ENCODE measurements at places on chromosomes 5 and 9. TPM values are rescaled to one million over a fixed set of nuclear protein-coding genes. Genes with fewer than 3 reads are reported as not detected.
A peak's percentile ranks its signal among the peaks of the same experiment; 100 is the strongest.

- no peak overlapping the region for H3K4me3 ChIP-seq
- DNase-seq, result no peak
- no peaks in the 10 kb centered on the region for H3K27me3 ChIP-seq
- H3K27ac ChIP-seq, result no peak overlapping the region
- peaks cover 7% of the 10 kb centered on the region for H3K4me1 ChIP-seq
Measured at GRCh38 chr5:17269201-17269600, 51.8 kb downstream of the BASP1 start.

- H3K4me3 ChIP-seq, result no peak overlapping the region
- DNase-seq, result no peak
- no peak overlapping the region for H3K27ac ChIP-seq
Measured at GRCh38 chr5:23367874-23368273, 139.5 kb upstream of the PRDM9 start.

DNA sequence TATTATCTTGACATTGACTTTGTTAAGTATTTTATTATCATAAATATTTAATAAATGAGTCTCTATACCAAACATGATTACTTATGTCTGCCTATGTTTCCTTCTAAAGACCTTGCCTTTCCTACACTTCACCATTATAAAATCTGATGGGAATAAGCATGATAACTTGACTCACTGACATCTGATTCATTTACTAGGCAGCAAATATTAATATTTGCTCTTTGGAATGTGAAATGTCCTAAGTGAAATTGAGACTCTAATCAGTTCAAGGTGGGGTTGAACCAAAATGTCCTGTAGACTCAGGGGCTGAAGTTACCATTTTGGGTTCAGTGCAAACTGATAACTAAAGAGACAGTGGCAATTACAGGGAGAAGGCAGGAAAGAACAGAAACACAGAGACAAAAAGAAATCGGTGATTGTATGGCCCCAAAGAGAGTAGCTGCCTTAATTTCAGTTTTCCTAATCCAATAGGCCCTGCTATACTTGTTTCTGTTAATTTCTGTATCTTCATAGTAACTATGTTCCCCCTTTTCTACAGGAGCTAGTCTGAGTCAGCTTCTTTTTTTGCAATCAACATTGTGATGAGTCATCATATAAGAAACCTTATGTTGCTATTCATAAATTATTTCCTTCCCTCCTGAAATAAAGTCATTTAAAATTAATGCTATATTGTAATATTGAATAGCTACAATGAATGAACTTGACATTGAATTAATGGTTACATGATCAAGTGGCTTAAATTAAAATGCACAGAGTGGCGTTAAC lies 296.8 kb downstream of the PDE4D start:
- DNase-seq, result no peak
- no peaks in the 10 kb centered on the region for H3K36me3 ChIP-seq
- H3K27ac ChIP-seq, result no peak overlapping the region
- H3K4me3 ChIP-seq, result no peak overlapping the region

DNA sequence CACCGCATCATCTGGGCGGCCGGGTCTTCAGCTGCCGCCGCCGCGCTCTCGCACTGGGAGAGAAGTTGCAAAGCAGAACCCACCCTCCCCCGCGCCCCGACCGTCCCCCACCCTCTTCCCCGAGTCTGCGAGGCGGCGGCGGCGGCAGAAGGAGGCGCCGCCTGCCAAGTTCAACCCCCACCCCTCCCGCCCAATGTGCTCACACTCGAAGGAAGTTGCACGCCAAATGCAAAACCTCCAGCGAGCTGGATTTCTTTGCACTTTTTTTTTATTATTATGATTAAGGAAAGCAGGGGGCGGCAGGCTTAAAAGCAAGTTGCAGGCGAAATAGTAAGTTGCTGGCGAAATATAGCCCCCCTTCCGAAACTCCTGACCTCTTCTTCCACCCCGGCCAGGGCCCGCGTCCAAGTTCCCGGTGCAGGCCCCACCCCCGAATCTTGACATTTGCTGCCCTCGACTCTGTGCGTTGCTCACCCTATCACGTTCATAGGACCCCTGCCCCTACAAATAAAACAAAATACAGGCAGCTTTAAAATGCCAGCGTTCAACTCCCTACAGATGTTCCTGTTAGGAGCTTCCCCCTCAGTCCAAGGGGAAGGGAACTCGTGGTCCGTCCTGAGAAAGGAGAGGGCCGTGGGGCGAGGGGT lies 1.1 kb upstream of the NR3C1 start:
- no peaks in the 10 kb centered on the region for H3K36me3 ChIP-seq
- peak overlapping the region; percentile 93 for H3K4me3 ChIP-seq
- peak; percentile 56 for DNase-seq

- H3K36me3 ChIP-seq, result no peaks in the 10 kb centered on the region
- no peak for DNase-seq
- H3K27me3 ChIP-seq, result no peaks in the 10 kb centered on the region
- H3K4me1 ChIP-seq, result no peaks in the 10 kb centered on the region
Measured at GRCh38 chr9:28287455-28287854, 714.2 kb upstream of the C9orf72 start.

DNA sequence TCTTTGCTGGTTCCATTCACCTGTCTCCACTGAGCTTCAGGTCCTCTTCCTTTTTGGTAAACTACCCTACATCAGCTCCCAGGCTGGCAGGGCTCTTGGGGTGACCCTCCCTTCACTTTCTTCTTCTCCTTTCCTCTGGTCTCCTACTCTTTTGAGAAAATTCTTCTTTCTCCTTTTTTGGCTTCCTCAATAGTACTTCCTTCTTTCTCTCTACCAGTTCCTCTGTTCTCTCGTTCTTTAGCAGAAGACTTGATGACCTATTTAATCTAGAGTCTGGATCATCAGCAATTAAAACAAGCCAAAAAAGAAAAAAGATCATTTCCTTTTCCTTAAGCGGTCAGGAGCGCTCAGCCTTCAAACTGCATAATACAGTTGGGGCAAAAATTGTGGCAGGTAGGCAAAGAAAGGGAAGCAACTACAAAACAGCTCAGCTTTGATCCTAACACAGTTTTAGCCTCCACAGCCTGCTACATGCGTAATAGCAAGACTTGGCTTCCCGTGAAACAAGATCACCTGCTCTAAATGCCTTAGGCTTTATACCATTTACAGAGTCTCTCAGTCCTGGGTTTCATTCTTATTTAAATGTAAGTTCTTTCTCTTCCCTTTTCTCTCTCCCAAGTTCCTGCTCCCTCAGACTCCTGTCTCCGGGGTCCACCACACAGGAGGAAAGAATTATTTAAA lies 14.0 kb upstream of the GSN start:
- no peaks in the 10 kb centered on the region for H3K36me3 ChIP-seq
- no peaks in the 10 kb centered on the region for H3K4me1 ChIP-seq
- no peak overlapping the region for H3K4me3 ChIP-seq
- H3K27ac ChIP-seq, result no peak overlapping the region

GRCh38 chr5:38816083-38817030 lies 29.5 kb upstream of the OSMR start:
- H3K27me3 ChIP-seq, result no peaks in the 10 kb centered on the region
- H3K4me1 ChIP-seq, result no peaks in the 10 kb centered on the region
- no peaks in the 10 kb centered on the region for H3K36me3 ChIP-seq
- H3K27ac ChIP-seq, result no peak overlapping the region

DNA sequence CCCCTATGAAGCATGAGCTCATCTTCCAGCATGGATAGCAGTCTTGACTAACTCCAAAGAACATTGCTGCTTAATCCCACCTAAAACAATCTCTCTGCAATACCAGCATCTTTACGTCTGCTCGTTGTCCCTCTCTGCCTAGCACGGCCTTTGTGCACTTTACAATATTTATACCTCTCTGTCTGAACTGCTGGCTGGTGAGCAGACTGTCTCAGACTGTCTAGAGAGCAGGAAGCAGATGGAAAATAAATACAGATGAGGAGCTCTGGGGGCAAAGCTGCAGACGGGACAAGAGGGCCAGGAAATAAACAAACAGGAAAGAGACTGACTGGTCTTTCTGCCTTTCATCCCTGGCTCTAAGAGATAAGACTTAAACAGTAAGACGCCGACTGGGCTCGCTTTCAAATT lies 224.8 kb downstream of the ENC1 start:
- DNase-seq, result no peak
- H3K27ac ChIP-seq, result no peak overlapping the region
- H3K36me3 ChIP-seq, result no peaks in the 10 kb centered on the region
- H3K4me3 ChIP-seq, result no peak overlapping the region
- H3K27me3 ChIP-seq, result no peaks in the 10 kb centered on the region

- no peaks in the 10 kb centered on the region for H3K27me3 ChIP-seq
- peaks cover 11% of the 10 kb centered on the region for H3K4me1 ChIP-seq
- H3K27ac ChIP-seq, result no peak overlapping the region
- no peak overlapping the region for H3K4me3 ChIP-seq
Measured at GRCh38 chr9:87282538-87282937, 215.1 kb upstream of the DAPK1 start.

GRCh38 chr9:93648836-93649235 lies 72.5 kb downstream of the PHF2 start:
- H3K36me3 ChIP-seq, result peaks cover 62% of the 10 kb centered on the region
- no peak for DNase-seq
- no peak overlapping the region for H3K27ac ChIP-seq
- H3K27me3 ChIP-seq, result no peaks in the 10 kb centered on the region

DNA sequence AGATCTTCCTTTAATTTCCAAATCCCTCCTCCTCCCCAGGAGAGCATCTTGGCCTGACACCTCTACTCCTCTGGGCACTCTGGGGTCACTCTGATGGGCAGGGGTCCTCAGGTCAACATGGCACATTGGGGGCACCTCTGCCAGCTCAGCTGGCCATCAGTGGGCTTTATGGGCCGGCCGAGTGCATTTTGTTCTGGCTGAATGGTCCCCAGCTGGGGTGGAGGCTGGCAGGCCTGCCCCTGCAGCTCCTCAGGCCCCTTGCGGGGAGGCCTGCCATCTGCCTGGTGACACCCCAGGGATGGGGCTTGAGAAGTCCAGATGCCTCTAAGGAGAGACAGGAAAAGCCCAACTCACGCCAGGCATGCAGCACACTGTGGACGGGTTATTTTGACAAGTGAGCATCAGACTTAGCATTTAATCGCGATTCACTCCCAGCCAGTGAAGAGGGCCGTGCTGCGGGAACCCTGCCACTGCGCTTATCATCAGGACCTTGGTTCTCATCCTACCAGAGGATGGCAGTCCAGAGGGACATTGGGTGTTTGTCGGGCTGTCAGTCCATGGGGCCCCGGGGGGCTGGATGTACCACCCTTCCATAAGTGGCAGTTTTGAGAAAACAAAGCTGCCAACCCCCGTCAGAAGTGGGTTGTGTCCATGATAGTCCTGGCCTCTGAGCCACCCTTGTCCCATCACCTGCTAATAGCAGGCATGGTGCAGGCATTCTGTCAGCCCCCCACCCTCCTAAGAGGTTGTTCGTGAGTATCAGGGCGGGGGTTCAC lies 21.7 kb downstream of the PHF2 start:
- H3K27me3 ChIP-seq, result no peaks in the 10 kb centered on the region
- DNase-seq, result no peak
- H3K36me3 ChIP-seq, result no peaks in the 10 kb centered on the region
- peaks cover 4% of the 10 kb centered on the region for H3K4me1 ChIP-seq

GRCh38 chr9:89768051-89768450 lies 163.2 kb downstream of the GADD45G start:
- DNase-seq, result no peak
- no peaks in the 10 kb centered on the region for H3K36me3 ChIP-seq
- H3K27me3 ChIP-seq, result no peaks in the 10 kb centered on the region
- H3K4me3 ChIP-seq, result no peak overlapping the region

DNA sequence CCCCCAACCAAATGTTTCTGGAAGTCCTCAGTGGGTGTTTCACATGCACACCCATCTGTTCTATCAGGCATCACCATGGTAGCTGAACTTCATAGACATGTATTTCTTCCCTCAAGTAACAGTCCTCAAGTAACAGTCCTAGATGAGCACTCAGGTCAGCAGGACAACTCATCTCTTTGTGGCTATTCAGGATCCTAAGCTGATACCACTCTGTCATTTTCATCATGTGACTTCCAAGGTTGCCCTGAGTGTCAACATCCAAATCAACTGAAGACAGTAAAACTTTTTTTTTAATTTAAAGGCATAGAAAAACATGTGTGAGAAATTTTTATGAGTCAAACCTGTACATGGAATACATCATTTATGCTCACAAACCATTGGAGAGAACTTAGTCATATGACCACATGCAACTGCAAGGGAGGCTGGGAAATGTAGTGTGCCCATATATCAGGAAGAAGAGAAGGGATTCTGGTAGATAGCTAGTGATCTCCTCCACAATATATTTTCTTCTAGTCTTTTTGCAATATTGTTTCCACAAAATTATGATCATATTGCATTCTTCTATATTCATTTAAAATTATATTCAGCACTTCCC lies 64.2 kb upstream of the FST start:
- no peak overlapping the region for H3K4me3 ChIP-seq
- H3K36me3 ChIP-seq, result no peaks in the 10 kb centered on the region
- DNase-seq, result no peak
- no peak overlapping the region for H3K27ac ChIP-seq

DNA sequence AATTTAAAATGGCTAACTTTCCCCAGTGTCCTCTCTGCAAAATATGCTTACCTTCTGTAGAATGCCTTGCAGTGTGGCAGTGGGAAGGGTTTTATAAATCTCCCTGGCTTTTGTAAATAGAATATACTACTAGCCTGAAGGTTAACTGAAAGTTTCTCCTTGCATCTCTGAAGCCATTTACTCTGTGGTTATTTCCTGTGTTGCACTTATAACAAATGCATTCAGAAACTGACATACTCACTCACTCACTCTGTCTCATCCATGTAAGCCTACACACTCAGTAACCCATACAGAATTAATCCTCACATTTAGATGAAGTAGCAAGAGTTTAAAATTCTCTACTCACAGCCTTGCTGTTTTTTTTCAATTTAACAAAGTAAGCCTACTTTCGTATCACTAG lies 87.1 kb upstream of the SH3GL2 start:
- no peaks in the 10 kb centered on the region for H3K4me1 ChIP-seq
- DNase-seq, result no peak
- H3K4me3 ChIP-seq, result no peak overlapping the region
- no peak overlapping the region for H3K27ac ChIP-seq

DNA sequence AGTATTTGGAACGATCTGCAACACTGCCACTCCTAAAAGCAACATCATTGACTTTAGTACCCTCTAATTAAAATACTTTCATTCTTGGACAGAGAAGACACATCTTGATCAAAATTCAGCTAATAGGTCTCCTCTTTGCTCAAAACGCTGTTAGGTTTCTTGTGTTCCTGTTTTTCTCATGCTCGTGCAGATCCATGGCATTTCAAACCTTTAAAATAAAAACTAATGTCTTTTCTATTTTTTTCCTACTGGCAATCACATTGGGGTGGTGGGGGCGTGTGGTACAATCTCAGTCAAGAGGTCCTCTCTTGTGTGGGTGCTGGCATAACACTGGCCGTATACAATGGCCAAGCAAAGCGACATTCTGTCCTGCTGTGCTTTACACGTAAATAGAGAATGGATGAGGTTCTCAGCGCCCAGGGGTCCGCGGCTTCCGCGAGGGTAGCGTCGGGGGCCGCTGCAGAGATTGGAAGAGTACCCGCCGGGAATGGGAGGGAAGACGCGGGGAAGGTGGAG lies 315 bp upstream of the GPR150 start:
- H3K4me3 ChIP-seq, result peak overlapping the region; percentile 83
- no peak for DNase-seq
- H3K4me1 ChIP-seq, result peaks cover 17% of the 10 kb centered on the region
- H3K27ac ChIP-seq, result no peak overlapping the region
- H3K27me3 ChIP-seq, result no peaks in the 10 kb centered on the region
- no peaks in the 10 kb centered on the region for H3K36me3 ChIP-seq

Gene ACOT12
- total RNA-seq, result 2.3 TPM

Measured in thoracic aorta (tissue), 2 donors.